ENCODE measurements at places on chromosomes 12 and 14.
A peak's percentile ranks its signal among the peaks of the same experiment; 100 is the strongest.

DNA sequence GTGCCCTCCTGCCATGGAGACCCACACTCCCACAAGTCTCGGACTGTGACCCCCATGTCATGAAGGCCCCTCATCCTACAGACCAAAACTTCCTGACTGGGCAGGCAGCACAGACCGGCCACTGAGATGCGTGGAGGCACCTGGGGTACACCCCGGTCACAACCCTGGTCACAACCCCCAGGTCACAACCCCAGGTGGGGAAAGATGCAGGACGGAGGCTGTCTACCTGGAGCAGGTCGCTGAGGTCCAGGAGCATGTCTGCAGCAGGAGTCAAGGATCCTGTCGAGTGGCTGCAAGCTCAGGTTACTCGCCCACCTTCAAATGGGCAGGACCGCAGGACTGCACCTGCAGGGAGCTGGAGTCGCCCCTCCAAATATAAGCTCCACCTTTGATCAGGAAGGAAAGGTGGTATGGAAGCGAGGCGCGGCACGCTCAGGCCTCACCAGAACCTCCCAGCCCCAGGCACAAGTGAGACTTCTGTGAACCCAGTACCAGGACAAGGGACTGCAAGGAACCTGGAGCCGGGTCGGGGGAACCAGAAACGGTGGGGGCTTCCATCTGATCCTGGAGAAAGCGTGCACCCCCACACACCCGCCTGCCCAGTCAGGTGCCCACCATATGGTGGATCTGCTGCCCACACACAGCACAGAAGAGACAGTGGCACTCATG lies 8.1 kb downstream of the BTBD6 start:
- no peak for DNase-seq

GRCh38 chr12:28539691-28540323 lies 349.6 kb downstream of the CCDC91 start:
- DNase-seq = no peak

DNA sequence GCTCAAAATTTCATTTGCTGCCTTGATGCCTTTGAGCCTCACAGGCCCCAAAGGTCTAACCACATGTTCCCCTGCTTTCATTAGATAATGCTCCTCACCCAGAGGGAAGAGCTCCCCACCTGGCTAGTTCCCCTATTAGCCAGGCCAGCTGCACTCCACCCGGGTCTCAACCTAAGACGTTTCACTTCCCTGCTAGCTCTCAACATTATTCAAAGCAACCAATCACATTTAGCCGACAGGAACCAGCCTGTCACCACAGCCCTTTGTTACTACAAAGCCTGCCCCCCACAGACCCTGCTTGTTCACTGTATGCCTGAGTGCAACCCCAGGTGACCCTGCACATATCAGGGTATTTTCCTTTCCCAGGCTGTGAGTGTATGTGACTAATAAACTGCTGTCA lies 78.6 kb downstream of the SLC15A5 start:
- no peak for DNase-seq

DNA sequence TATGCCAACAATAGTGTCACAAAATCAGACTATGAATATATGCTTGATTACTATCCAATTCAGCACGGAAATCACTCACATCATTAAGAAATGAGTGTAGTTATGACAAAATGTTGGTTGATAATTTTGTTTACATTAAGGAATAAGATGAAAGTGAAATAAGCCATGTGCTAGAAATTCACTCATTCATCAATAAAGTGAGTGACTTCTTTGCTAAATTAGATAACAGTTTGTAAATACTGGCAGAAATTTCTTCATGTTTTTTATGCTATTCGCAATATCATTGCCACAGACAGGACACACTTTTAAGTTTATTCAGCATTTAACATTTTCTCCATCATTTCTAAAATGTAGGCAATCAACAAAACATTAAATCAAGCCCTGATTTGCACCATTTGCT lies 147.5 kb upstream of the FSCB start:
- no peak for DNase-seq

DNA sequence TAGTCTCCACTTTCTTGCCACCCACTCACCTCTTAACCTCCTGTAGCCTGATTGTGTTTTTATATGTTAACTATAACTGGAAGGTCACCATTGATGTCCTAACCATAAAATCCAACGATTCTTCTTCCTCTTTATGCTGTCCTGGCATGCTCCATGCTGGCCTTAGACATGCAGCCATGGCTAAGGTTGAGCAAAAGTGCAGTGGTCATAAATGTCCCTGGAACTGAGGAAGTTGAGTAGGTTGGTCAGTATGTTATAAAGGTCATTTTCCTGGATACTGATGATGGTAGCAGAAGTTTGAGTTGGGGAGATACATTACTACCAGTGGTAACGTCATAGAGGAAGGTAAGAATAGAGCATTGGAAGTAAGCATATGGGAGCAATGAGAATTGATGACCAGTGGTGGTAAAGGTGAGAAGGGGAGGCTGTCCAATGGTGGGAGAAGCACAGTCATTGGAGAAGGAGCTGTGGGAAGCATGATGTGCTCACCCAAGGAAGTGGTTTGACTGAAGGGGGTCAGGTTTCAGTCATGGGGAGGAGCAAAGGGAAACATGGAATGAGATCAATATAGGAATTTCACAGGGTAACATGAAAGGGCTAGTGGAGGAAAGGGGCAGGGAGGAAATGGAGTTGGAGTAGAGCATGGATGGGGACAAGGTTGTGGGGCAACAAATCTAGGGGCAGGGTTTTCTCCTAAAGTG lies 240.8 kb downstream of the DACT1 start:
- no peak for DNase-seq

- no peak for DNase-seq
Observed at GRCh38 chr12:88419794-88420193, 160.5 kb downstream of the KITLG start.

GRCh38 chr12:49863946-49864797 lies 21.3 kb upstream of the BCDIN3D start:
- no peak for DNase-seq

DNA sequence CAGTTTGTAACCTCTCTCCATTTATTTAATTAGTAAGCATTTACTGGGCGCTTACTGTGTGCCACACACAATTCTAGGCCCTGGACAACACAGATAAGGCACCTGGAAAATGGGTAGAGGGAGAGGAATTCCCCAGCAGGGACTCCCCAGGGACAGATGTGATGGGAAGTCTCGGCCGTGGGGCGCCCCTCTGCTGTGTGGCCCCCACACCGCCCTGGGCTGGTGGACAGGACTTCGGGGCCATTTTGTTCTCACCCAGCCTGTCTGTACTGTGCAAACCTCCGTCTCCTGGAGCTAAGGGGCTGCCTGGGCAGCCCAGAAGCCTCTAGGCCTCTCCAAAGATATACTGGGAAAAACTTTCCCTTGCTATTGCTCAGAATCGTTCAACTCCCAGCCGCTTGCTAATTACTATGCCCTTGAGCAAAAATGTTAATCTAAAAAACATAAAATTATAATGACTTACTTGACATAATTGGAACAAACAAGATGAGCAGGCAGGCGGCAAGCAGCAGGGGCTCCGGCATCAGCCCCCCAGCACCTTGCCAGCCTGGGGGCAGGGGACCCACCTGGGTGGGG lies 64.4 kb upstream of the NCOR2 start:
- no peak for DNase-seq

GRCh38 chr12:3266638-3267037 lies 189.5 kb downstream of the TSPAN9 start:
- no peak for DNase-seq

DNA sequence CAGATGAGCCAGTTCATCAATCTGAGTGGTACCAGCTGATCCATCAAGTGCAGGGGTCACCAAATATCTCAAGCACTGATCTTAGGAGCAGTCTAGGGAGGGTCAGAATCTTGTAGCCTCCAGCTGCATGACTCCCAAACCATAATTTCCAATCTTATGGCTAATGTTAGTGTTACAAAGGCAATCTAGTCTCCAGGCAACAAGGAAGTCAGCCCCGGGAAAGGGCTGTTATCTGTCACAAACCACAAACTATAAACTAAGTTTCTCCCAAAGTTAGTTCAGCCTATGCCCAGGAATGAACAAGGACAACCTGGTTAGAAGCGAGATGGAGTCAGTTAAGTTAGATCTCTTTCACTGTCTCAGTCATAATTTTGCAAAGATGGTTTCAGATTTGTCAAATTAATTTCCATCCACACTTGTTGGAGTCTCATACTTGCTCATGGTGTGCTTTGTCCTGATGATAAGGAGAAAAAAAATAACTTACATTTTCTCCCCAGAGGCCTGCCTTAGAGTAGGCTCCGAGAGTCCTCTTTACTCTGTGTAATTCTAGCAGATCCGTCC lies 3.9 kb upstream of the ABHD4 start:
- no peak for DNase-seq

DNA sequence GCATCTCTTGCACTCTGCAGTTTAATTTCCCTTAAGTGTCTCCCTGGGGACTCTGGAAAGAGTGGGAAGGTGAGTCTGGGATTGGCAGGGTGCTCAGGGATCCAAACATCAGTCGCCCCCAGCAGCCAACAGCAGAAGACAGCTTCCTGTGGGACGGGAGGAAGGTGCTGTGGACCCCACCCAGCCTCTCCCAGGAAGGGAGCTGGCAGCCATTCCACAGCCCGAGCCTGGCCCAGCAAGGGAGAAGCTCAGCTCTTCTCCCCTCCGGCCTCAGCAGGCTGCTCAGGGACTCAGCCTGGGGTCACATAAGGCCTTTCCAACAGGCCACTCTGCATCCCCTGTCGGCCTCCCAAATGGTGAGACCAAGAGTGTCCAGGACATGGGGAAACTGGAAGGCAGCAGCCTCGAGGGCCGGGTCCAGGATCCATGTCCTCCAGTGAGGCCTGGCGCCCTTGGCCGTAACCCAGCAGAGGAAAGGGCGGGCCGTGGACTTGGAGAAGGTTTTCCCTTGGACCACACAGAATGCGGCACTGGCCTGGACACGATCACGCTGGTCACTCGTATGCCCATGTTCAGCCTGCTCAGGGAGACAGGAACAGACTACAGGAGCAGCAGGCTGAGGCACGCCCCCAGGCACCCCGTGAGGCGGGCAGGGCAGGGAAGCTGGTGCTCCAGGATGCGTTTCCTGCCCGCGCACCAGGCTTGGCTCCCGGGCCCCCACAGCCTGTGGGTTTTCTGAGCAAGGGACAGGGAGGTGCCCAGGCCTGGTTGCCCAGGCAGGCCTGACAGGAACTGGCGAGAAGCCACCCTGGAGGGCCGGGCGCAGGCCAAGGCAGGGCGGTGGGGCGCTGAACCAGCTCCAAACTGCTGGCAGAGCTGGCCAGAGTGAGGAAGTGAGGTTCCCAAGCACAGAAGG lies 3.5 kb downstream of the XRCC3 start:
- no peak for DNase-seq

- DNase-seq = no peak
Observed at GRCh38 chr14:55097881-55098560, 31.0 kb upstream of the LGALS3 start.

- DNase-seq = no peak
Observed at GRCh38 chr14:95513291-95513690, 3.2 kb downstream of the SYNE3 start.

- no peak for DNase-seq
Observed at GRCh38 chr12:121801595-121802484, 2.0 kb upstream of the SETD1B start.

GRCh38 chr12:54197431-54197909 lies 8.7 kb upstream of the SMUG1 start:
- peak; percentile 42 for DNase-seq

DNA sequence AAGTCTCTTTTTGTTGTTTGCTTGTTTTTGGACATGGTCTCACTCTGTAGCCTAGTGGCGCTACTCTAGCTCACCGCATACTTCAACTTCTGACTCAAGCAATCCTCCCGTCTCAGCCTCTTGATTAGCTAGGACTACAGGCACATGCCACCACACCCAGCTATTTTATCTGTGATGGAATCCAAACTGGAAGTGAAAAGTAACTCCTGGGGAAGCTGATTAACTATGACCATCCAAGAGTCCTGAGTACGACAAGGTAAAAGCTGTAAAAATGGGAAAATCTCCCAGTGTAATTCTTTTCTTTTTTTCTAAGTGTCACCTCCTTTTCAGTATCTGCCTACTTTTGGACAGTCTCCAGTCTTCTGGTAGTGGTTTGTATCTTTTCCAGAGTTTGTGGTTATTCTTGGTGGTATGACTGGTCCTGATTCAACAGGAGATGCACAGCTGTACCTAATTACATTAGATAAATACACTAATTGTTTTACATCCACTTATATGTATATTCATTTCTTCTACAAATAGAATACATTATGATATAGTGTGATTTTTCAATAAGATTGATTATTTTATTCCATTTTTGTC lies 97.8 kb downstream of the SLC6A15 start:
- DNase-seq = no peak

DNA sequence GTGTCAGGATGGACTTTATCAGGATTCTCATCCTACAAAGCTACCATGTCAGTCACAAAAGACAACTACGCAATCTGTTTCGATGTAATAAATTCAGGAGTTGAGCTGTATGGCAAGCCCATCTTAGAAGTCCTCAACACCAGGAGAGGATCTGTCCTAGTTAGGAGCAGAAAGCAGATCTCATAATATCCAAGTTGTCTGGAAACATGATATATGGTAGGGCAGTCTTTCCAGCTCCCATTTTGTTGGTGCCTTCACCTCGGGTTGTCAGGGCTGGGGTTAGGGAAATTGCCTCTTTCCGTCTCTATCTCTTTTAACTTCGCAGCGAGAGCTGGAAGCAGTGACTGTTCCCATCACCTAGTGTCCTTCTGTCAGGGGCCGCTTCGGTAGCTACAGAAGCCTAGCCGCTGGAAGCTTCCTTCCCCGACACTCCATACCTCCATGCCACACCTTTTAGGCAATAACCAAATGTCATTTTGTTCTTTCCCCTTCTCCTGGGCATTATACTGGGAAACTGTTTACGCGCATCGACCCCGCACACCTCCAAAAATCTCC lies 1.4 kb downstream of the NIN start:
- peak; percentile 29 for DNase-seq

DNA sequence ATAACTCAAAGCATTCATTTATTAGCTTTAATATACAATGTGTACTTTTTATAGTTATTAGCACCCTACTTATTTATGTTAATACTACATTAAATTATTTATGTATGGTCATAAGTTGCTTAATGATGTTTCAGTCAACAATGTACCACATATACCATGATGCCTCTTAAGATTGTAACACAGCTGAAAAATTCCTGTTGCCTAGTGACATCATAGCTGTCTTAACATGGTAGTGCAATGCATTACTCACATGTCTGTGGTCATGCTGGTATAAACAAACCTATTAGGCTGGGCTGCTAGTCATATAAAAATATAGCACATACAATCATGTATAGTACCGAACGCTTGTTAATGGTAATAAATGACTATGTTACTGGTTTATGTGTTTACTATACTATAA lies 120.4 kb downstream of the ANO6 start:
- no peak for DNase-seq

DNA sequence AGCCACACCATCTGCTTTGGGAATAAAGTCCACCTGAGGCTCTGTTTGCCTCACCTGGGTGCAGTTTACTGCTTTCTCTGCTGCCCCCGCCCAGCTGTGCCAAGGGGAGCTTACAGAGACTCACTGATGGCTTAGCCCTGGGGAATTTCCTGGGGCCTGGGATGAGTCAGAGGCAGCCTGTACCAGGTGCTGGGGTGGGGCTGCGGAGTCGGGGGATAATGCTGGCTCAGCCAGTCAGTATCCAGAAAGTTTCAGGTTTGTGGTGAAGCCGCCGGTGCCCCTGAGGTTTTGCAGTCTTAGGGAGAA lies 22.3 kb downstream of the PLEKHG3 start:
- no peak for DNase-seq

Measured in nephron progenitor cell (in vitro differentiated cells).